T-helper 2 cell (primary cell): ENCODE measurements at places on chromosomes 13 and 19.

- DNase-seq = no peak
These were observed 591.5 kb upstream of the PCDH9 start for GRCh38 chr13:67821606-67822005.

- DNase-seq = no peak
These were observed 55.8 kb upstream of the KCTD15 start for GRCh38 chr19:33740811-33741396.

DNA sequence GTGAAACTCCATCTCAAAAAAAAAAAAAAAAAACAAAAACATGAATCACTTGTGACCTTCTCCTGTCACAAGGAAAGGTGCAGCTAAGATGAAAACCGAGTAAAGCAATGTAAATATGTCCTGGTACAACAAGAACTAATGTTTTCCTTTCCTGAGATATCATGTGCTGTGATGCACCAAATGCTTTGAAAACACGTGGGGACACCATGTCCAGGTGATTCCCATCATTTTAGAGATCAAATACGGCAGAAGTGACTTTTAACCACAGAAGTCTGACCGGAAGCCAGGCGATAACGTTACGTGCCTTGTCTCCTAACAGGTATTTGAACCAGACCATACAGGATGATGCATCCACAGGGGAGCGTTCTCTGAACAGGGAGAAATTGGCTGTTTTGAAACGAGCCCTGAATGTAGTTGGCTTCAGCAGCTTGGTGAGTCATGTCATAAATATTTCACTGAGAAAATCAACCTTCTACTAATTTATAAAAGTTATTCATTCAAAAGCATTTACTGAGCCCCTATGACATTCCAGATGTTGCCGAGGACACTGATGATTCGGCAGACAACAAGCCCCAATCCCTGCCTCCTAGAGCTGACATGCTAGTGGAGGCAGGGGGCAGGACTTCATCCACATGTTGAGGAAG lies 328.1 kb downstream of the MYO16 start:
- no peak for DNase-seq

DNA sequence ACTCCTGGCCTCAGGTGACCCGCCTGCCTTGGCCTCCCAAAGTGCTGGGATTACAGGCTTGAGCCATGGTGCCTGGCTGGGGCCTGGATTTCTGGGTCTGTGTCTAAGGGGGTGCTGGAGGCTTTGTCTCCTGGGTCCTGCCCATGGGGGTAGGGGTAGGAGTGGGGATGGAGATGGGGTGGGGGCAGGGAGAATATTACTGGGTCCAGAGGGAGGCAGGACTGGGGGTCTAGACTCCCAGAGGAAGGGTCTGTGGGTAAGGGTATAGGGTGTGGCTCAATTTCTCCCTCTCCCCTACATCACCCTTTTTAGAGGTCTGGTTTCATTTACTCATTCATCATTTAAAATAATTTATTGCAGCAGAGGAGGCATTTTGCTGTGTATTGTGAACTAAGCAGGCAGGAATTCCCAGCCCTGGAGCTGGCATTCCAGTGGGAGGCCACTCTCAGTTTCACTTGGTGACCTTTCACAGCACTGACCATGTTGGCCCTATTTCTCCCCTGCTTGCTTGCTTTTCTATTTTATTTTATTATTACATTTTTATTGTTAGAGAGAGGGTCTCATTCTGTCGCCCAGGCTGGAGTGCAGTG lies 810 bp upstream of the NFKBID start:
- DNase-seq = no peak

DNA sequence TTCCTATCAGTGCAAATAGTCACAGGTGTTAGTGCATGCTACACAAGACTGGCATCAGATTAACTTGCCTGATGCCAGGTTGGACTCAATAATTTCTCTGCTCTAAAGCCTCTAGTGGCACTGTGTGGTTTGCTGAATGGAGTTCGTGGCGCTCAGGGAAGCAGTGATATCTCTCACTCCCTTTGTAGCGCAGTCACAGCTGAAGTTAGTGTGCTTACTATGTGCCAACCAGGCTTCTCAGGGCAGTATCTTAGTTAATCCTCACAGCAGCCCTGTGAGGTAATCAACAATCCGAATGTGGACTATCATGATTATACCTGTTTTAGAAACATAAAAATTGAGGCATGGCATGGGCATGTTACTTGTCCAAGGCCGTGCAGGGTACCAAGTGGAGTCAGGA lies 190.3 kb downstream of the LMO7 start:
- no peak for DNase-seq
